ENCODE measurements at places on chromosomes 6 and 20.

DNA sequence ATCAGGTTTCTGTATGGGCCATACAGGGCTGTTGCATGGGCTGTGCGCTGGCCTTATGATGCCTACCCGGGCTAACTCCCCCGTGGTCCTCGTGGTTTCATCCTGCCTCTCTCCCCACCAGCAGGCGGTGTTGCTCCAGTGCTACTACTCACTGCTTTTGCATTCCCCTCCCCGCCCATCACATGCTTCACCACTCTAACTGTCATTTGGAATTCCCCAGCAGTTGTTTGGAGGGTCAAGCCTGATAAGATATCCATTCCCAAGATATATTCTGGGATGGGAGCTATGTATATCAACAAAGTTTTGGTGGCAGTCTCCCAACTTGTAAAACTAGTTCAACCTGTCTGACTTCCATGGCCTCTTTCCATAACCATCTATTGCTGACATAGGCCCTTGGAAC is 233.2 kb upstream of the SOX4 start:
- DNase-seq = no peak

DNA sequence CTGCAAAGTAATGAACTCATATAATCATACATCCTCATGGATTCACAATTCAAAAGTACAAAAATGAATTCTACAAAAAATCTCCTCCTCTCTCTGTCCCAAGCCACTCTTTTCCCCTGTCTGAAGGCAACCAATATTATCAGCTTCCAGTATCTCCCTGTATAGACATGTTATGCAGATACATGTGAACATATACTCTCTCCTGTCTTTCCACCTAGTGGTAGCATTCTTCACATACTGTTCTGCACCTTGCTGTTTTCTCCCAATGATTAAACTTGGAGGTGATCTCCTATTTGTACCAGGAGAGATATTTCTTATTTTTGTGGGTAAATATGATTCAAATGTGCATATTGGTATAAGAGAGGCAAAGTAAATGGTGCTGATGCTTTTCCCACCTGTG is 416.4 kb downstream of the EPM2A start:
- no peak for DNase-seq

DNA sequence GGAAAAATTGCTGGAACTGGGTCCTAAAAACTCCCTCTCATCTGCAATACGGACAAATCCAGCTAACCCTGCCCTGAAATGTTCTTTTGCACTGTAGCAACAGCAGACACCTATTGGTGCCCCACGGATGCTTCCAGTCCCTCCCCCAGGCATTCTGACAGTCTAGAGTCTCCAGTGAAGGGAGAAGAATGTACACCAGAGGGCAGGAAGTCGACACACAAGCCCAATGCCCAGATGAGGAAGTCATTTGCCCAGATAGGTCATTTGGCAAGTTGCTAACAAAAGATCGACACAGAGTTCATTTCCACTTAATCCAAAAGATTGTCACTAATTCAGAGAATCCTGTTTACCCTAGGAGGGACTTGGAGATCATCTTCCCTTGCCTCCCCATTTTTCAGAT is 293.0 kb upstream of the PRDM1 start:
- DNase-seq = no peak

- DNase-seq = no peak
Measured at GRCh38 chr20:18722371-18722770, 91.2 kb upstream of the SCP2D1 start.

GRCh38 chr6:145699462-145699861 is 35.9 kb downstream of the EPM2A start:
- no peak for DNase-seq

Measured in hematopoietic multipotent progenitor cell treated with erythropoietin and hydrocortisone succinate and interleukin-3 and kit ligand, for 17 days (in vitro differentiated cells).